Activated naive CD4-positive, alpha-beta T cell treated with anti-CD3 and anti-CD28 coated beads, Interleukin-2, amount 50 U/mL, for 72 hours (primary cell): ENCODE measurements at places on chromosomes 3 and 15. TPM values are rescaled to one million over a fixed set of nuclear protein-coding genes. Genes with fewer than 3 reads are reported as not detected.
A peak's percentile ranks its signal among the peaks of the same experiment; 100 is the strongest.

GRCh38 chr3:72595376-72595775, 252.9 kb downstream of the SHQ1 start:
- no peak for DNase-seq

DNA sequence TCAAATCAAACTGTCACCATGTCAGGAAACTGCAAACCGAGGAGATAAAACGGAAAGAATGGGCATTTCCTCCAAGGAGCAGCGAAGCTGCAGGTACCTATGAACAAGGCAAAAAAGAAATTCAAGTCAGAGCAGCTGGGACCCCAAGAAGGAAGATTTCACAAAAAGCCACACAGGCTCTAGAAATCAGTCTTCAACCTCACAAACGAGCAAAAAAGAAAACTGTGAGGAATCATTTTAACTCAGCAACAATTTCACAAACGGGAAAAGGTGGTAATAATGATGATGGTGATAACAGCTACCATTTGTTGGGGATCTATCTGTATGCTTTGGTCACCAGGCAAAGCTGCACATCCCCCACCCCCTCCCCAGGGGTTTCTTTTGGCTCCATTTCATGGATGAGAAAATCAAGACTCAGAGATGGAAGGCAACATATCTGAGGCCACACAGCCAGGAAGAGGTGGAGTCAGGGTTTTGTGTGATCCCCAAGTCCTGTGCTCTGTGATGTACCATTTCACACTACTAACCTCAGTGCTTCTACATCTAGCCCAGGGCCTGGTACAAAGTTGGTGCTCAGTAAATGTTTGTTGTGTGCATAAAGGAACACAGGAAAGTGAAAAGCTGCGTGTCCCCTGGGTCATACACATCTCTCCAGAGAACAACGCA, 109.9 kb downstream of the IQSEC1 start:
- no peak for DNase-seq

DNA sequence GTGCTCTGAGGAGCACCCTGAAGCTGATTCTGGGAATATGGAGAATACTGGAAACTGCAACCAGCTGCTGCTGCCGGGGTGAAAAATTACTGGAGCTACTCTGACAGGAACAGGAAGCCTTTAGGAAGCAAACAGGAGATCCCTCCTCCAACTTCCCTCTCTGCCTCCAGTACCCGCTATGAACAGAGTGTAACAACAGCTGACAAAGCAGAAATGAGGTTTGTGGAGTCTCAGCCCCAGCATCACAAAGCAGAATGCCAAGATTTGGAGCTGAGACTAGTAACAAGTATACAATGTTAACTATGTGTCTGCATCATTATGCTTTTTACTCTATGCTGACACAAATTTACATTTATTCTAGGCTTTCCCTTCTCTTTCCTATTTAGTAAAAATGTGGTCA, 22.7 kb upstream of the PIAS1 start:
- DNase-seq, result no peak

GRCh38 chr3:127637546-127637945, 8.6 kb downstream of the PODXL2 start:
- peak; percentile 30 for DNase-seq

DNA sequence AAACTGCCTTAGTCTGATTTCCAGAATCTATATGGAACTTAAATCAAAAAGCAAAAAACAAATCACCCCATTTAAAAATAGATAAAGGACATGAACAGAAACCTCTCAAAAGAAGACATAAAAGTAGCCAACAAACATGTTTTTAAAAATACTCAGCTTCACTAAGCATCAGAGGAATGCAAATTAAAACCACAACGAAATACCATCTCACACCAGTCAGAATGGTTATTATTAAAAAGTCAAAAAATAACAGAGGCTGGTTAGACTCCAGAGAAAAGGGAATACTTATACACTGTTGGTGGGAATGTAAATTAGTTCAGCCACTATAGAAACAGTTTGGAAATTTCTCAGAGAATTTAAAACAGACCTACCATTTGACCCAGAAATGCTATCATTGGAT, 367.9 kb downstream of the ZIC4 start:
- no peak for DNase-seq

LSAMP gene
- total RNA-seq, result not detected
